ENCODE measurements at places on chromosomes 1 and 21. TPM values are rescaled to one million over a fixed set of nuclear protein-coding genes. Genes with fewer than 3 reads are reported as not detected.

Gene IGSF9
- total RNA-seq = 11.3 TPM

Gene WNT2B
- total RNA-seq = 0.66 TPM

Gene PKLR
- total RNA-seq = 0.13 TPM

Gene ARHGEF16
- 48.1 TPM for total RNA-seq

Gene C1QB
- total RNA-seq = not detected

Gene FLG2
- not detected for total RNA-seq

Gene CADM3
- 5.6 TPM for total RNA-seq

Gene NMNAT2
- 11.5 TPM for total RNA-seq

Gene TDRD5
- total RNA-seq = 0.33 TPM

Gene SYTL1
- 13.0 TPM for total RNA-seq

Gene PM20D1
- not detected for total RNA-seq

DNA sequence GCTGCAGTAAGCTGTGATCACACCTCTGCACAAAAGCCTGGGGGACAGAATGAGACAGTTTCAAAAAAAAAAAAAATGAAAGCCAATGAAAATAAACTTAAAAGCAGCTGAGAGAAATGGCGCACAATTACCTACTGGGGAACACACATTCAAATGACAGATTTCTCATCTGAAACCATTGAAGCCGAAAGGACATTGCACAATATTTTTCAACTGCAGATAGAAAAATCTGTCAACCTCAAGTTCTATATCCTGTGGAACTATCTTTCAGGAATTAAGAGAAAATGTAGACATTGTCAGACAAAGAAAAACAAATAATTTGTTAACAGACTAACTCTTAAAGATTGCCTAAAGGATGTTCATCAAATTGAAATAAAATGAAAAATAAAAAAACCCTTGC, 442.8 kb downstream of the MATN1 start:
- no peak for DNase-seq

DNA sequence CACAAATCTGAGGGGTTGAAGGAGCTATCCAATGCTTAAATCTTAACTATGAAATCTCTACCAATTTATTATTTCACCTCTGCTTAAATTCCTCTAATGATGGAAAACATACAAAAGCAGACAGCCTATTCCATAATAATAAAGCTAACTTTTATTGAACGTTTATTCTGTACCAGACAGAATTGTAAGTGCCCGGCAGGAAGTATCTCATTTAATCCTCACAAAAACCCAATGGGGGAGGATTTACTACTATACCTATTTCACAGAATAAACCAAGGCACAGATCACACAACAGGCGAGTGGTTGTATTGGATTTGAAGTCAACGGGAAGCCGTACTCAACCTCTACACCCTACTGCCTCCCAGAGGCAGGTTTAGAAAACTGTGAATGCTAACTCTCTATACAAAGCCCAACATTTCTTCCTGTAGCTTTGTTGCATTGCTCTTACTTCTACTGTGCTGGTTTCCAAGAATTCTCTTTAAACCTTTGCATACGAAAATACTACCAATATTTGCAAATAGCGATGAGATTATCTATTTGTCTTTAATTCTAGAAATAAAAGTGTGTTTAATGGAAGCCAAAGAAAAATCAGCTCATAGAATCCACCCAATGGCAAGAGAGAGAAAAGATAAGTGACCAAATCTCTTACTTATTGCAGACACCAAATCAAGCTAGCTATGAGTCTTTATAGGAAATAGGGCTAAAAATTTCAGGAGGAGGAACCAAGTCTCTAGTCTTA, 33.5 kb upstream of the C1orf53 start:
- DNase-seq = peak; percentile 52

DNA sequence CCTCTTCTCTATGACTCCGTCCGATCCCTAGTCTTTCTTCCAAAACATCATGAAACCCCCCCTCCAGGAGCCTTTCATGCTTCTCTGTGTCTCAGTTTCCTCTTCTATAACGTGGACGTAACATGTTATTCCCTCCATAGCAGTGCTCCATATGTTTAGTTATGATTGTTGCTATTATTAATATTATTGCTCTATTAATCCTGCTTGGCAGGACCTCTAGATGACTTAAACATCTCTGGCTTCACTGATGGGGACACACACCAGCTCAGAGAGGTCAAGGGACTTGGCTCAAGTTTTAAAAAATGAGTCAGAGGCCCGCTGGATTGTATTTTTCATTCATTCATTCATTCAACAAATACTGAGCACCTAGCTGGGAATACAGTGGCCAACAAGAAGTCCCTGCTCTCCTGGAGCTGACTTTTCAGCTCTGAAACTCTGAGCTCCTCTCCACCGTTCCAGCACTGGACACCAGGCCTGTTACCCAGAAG, 404 bp upstream of the CPLANE2 start:
- no peak for DNase-seq

DNA sequence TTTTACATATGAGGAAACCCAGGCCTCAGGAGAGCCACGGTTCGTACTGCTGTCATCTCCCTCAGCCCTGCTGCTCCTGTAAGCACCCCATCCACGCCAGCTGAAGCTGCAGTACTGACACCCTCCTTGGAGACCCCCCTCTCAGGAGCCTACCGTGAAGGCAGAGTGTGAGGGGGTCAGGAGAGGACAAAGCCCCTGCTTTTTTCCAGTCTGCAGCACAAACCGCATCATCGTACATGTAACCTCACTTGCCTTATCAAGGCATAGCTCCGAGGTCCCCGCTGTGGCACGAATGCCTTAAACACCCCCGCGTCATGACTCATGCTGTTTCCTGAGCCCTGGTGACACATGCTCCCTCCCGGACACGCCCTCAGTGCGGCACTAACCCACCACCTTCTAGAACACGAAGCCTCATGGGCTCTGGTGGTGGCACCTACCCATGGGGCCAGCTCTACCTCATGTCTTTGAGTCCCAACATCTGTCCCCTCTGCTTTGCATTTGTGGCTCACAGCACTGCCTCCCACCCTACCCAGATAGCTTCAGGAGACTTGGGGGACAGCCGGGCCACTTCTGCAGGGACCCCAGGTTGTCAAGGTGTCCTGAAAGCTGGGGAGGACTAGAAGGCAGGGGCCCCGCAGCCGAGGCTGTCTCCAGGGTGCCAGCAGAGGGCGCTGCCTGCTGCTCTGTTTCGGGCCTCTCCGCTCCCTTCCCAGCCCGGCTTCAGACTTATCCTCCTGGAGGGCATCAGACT, 4.9 kb downstream of the SH3BGRL3 start:
- peak; percentile 78 for DNase-seq

GRCh38 chr1:61271412-61271789, 189.0 kb downstream of the NFIA start:
- DNase-seq = no peak

DNA sequence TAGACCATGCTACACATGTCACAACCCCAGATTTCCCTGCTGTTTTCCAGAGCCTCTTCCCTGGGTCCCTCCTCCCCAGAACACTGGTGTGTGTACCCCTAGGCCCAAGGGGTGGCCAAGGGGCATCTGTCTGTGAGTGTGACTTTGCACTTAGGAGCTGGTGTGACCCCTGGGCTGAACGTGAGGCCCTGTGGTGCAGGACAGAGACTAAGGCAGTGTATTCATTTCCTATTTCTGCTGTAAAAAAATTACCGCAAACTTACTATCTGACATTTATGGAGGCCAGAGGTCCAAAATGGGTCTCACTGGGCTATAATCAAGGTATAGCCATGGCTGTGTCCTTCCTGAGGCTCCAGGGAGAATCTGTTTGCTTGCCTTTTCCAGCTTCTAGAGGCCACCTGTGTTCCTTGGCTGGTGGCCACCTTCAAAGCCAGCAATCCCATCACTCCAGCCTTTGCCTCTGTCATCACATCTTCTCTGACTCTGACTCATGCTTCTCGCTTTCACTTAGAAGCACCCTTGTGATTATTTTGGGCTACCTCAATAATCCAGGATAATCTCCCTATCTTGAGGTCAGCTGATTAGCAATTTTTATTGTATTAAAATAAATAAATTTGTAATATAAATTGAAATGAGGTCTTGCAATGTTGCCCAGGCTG, 24.0 kb upstream of the ELOA start:
- DNase-seq = no peak

GRCh38 chr1:93447481-93448291, at the start of gene FNBP1L:
Gene FNBP1L (plus strand): TSS chr1:93448118. CDS start chr1:93448282, 164 bp downstream.
- DNase-seq = peak; percentile 89

DNA sequence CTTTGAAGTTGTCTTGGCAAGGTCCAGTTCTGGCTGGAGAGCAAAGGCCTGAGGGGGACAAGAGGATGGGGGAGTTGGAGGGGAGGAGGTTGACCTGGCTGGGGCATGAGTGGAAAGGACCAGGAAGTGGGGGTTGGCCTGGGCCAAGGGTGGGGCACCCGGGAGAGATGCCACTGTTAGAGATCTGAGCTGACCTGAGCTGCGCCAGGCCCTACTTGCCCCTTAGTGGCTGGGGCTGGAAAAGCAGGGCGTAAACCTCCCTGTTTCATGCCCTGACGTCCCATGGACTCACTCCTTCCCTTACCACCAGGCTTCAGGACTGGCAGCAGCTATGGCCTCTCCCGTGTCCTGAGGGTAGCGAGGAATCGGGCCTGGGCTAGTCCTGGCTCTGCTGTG, 16.9 kb downstream of the FAAH start:
- DNase-seq = no peak

- DNase-seq = no peak
These were observed 7.2 kb downstream of the SNX7 start for GRCh38 chr1:98668733-98669132.

DNA sequence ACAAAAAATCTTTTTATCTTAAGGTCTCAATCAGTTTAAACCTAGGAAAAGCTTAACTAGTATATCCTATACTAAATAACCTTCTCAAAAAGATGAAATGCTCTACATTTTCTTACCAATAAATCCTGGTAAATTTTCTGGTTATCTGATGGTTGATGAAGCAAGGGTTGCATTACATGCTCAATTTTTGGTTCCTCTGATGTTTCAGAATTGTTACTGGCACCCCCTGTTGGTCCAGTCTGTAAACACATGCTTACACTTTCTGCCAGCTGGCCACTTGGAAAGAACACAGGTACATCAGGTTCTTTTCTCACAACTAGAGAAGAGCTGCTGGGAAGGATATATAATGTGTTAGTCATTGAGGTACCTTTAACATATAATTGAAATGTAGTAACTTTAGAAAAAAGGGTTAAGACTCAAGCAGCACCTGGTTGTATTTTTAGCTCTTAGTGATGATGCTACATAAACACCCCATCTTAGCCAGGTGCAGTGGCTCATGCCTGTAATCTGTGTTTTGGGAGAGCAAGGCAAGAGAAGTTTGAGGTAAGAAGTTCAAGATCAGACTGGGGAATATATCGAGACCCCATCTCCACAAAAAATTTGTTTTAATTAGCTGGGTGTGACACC, 30.9 kb upstream of the TAL1 start:
- peak; percentile 44 for DNase-seq

DNA sequence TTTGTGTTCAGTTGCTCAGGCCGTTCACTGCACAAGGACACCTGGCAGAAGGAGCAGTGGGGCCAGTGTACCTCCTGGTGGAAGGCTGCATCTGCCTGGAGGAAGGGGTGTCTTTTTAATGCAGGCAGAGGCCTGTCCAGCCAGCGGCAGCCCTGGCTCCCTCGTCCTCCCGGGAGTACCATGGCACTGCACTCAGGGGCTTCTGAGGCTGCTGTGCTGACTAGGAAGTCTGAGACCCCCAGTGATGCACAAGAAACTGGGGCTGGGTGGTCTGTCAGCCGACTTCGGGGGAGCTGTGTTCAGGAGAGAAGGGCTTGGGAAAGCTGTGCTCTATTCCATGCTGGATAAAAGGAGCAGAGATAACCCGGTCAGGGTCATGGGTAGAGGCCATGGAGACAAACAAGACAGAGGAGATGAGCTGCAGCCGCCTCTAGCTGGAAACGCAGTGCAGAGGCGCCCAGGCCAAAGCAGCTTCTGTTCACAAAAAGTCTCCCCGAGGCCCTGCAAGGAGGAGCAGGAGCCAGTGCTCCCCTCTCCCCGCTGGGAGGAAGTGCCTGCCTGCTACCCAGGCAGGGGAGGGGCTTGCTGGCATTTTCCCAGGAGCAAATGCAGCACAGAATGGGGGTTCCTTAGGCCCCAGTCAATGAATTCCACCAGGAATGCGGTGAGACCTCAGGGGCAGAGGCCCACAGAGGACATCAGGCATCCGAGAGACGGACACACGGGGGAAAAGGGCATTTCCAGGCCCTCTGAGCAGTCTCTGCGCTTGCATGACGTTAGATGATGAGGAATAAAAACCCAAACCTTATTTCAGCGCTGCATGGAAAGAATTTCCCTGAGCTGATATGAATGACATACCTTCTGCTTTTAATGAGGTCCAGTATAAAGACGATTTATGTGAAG, 17.2 kb upstream of the C2CD2 start:
- DNase-seq = no peak

DNA sequence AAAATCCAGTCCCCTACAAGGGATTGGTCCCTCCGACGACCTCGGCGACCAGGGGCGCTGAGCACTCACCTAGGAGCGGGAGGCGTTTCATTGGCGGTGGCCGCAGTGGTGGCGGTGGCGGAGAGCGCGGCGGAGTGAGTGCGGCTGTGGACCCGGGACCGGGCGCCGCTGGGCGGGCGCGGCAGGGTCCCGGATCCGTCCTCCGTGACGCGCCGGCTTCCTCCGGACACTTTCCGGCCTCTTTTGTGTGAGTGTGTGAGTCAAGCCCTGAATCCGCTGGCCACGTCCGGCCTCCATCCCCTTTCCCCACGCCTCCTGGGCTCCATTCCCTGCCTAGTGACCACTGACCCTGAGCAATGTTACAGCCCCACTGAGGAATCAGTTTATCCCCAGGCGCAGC, at the start of gene ADGRL4:
TSS of gene ADGRL4 (minus strand) at position 167 of the 400 bp plus-strand sequence. CDS start at position 91, 76 bp downstream.
- DNase-seq = peak; percentile 68

GRCh38 chr1:25757151-25757845, 42.7 kb upstream of the SELENON start:
- DNase-seq = no peak

- DNase-seq = no peak
These were observed 217.5 kb downstream of the GABPA start for GRCh38 chr21:25952306-25952705.

- no peak for DNase-seq
These were observed 93.4 kb upstream of the SOD1 start for GRCh38 chr21:31566064-31566463.

GRCh38 chr1:57789936-57790335, 366.1 kb upstream of the DAB1 start:
- DNase-seq = no peak

GRCh38 chr1:6961289-6961688, 176.0 kb downstream of the CAMTA1 start:
- DNase-seq = no peak

- no peak for DNase-seq
These were observed 1.6 kb downstream of the PBX1 start for GRCh38 chr1:164560556-164560955.

- no peak for DNase-seq
These were observed 47.7 kb downstream of the PGM1 start for GRCh38 chr1:63640633-63641567.

DNA sequence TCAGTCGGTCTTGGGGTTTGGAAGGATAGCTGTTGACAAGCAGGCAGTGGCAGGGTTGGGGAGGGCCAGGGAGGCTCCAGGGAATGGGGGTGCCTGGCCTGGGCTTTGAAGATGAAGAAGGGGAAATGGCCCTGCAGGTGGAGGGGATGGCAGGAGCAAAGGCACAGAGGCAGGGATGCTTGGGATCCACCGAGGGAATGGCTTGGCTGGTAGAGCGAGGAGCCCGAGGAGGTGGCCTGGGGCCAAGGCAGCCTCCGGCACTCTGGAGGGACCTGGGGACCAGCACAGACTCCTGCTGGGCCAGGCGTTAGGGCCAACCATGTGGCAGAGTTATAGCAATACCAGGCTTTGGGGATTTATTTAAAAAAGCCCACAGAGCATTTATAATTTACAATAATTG, 62.9 kb upstream of the EDN2 start:
- no peak for DNase-seq

Measured in H9 (cell line).